Epithelial cell of esophagus (primary cell): ENCODE measurements at places on chromosomes 5 and 9.

DNA sequence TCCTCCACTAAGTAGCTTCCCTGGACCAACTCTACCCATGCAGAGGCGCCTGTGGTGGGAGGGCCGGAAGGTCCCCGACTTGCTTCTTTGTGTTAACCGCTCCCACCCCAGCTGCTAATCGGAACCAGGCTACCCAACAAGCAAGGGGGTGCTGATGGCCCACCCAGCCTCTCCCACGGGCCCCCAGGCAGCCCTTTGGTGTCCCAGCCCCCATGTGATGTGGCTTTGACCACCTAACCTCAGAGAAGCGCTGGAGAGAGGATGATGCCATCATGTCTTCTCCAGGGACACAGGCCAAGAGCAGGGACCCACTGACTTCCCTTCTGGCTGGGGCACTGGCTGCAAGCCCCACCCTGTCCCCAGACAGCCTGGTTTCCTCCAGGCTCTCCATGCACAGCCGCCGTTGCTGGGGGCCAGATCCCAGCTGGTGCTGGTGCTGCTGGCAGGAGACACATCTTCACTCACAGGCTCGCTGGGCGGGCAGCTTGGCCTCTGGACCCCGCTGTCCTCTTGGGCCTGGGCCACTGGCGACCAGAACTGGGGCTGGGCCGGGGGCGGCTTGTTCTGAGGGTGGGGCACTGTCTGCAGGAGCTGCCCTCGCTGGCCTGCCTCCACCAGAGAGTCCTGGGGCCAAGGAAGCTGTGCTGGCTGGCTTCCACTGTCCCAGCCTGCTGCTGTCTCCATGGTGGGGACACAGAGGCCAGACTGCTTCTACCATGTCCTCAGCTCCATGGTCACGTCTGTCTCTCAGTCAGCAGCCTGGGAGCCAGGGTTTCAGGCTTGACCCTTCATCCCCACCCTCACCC is 27.8 kb downstream of the LAMC3 start:
- no peak for DNase-seq

DNA sequence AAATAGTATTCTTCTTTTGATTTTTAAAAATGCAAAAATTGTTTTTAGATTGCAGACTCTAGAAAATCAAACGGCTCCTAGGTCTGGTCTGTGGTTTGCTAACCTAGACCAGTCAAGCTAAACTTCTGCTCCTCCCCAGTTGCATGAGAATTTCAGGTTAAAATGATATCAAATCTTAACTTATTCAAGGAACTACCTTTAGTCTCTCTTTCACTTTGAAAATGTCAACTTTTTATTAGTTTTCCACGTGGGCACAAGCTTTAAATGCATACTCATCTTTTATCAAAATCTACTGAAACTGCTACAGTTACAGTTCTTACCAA is 8.8 kb downstream of the CAMK4 start:
- DNase-seq, result no peak

- DNase-seq, result no peak
These were observed 372.8 kb downstream of the PLK2 start for GRCh38 chr5:58087123-58087522.

DNA sequence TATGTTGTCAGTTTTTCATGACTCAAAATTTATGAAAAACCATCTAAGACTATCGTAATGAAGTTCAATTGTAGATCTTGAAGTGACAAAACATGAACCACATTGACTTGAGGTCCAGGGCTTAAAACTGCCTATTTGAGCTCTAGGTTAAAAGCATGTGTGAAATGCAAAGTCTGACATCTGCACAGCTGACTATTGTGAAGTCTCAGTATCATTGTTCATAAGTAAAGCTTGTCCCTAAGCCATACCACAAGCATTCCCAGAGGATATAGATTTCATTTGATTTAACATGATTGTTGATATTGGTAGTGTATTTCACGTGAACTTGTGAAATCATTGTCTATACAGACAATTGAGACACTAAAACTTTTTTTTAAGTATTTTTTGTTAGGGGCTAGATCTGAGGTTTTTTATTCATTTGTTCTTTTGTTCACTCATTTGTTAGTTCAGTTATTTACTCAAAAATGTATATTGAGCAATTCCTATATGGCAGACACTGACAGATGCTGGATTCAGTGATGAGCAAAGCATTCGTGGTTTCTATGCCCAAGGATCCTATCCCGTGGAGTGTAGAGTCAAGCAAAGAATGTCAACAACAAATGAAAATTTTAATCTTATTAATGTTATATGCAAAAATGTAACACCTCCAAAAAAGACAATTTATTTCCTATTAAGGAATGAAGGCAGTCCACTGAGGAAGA is 485.2 kb downstream of the RAB3C start:
- no peak for DNase-seq

DNA sequence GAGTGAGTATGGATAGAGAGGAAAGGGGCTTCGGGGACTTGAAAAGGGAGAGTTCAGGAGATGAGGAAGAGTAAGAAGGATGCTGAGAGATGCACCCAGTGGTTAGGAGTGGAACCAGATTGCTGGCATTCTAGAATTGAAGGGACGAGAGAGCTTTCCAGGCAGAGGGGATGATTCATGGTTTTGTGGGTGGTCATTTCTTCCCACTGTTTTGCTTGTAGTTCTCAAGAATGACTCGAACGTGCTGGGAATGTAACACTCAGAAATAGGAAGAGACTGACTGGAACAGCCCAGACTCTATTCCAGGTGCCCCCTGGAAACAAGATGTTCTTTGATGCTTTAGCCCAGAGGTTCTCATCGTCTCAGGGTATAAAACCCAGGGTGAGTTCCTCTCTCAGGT is 294.2 kb downstream of the ICE1 start:
- no peak for DNase-seq

DNA sequence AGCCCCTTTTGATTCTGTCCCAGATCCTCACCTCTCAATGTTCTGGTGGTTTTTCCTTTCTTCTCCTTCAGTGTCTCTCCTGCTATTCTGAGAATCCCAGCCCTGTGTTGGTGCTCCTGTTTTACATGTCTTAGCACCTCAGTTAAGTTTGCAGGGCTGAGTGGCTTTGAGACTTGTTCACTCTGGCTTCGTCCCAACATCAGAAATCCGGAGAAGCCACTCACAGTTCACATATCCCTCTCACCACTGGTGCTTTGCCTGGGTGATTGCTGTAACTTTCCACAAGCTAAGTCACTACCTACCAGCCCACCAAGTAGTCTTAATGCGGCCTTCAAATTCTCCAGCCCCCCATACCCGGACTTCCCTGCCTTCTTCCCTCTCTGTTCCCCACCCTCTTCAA is 40.2 kb downstream of the CYFIP2 start:
- DNase-seq, result no peak

DNA sequence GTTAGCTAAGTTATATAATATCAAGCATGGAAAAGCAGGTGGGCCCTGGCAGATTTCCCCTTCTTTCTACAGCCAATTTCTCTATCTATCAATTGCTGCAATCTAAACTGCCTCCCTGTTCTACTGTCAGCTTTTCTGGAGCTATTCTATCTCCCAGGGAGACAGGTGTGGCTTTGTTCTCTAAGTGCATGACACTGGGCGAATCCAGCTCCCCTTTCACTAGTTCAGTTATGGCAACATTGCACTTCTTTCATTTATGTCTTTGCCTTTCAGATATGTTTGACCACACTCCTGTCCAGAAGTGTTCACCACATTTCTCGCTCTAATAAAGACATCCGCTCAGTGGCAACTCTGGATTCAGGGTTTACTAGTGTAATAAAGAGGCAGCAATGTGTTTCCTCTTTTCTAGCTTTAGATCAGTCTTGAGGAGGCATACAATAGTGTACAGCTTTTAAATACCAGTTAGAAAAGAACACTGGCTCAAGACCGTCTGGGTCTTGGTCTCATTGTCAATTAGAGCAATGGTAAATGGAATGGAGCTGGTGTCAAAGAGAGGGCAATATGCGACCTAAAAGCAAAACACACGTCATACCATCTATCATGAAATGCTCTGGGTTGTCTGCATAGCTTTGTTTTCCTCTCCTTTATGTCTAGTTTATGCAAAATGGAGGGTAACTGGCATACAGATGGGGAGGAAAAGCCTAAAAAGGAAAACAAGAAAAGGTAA is 197.0 kb downstream of the SLF1 start:
- no peak for DNase-seq

GRCh38 chr9:92954049-92954861 is 6.9 kb downstream of the FGD3 start:
- peak; percentile 85 for DNase-seq

- no peak for DNase-seq
These were observed 6.2 kb upstream of the F2R start for GRCh38 chr5:76709762-76710161.

DNA sequence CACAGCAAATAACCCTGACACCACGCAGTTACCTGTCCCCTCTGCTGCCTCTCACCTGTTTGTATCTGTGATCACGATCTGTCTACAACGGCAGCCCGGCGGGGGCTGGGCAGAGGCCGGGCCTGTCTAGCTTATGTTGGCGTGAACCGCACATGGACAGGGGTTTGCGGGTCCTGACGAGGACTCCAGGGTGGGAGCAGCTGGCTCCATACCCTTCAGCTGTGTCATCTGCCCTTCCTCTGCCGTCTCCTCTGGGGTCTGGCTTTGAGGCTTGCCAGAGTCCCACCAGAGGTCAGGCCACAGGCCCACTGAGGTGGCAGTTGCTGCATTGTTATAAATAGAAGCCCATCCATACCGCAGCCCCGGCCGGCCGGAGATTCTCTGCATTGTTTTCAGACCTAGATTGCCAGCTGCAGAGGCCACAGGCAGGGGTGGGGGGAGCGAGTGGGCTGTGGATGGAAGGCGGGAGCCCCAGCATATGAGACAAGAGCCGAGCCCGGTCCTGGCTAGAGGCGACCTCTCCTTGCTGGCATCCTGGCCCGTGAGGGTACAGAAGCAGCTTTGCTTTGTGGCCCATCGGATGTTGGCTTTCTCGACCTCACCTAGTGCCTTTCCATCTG is 37.8 kb downstream of the FAM78A start:
- no peak for DNase-seq

DNA sequence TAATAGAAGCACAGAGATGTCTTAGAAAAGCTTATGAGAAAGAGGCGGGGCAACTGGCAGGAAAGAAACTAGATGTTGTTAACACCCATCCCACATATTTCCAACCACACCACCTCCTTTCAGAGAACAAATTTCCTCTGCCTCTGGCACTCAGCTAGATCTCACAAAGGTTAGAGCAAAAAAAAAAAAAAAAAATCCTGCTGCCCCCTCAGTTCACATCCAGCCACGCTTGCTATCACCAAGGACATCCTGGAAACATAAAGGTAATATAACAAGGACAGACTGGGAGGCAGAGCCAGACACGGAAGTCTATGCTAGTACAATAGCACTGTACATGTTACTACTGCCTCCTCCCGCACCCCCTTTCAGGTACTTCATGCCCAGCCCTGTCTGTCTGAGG is 238.0 kb upstream of the PTGER4 start:
- peak; percentile 8 for DNase-seq

DNA sequence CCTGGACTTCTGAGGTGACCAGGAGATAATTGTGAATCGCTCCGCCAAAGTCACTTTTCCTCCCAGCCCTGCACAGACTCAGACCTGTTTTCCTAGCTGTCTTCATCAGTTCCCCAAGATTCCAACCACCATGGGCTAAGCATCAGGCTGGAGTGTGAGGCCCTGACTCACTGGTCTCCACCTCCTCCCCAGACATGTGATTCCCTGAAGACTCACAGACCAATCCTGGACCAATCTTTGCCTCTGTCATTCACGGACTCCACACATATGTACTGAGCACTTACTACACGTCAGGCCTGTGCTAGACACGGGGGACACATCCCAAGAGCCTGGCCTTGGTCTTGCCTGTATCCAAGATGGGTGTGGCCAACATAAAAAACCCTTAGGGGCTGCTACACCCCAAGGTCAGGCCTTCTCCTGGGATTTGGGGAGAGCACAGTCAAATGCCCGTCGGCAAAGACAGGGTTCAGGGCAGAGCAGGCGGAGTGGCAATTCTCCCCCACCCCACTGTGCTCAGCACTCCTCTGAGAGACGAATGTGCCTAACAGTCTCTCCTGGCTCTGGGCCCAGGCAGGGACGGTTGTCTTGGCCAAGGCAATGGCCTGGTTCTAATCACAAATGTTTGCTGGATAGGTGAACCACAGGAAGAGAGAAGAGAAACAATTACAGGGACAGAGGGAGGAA is 11.9 kb downstream of the EEIG1 start:
- peak; percentile 95 for DNase-seq

GRCh38 chr5:97164846-97165245 is 18.2 kb downstream of the RIOK2 start:
- peak; percentile 64 for DNase-seq

GRCh38 chr5:160166069-160166972 is 47.1 kb upstream of the PWWP2A start:
- no peak for DNase-seq

- no peak for DNase-seq
These were observed 67.8 kb upstream of the IFNE start for GRCh38 chr9:21549890-21550289.

DNA sequence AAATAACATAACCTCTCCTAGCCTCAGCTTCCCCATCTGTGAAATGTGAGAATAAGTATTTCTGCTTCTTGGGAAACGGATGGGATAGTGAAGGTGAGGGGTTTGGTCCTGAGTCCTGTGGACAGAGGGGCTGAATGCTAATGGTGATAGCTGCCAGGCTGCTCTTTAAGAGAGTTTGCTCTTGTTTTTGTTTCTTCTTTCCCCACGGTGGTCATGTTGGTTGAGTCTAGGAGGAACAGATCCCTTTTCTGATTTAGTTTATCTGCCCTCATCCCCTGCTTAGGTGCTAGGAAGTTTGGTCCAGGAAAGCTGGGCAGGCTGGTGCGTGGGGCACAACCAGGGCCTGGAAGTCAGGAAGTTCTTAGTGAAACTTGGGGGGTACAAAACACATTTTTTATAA is 7.7 kb upstream of the PITX1 start:
- no peak for DNase-seq

DNA sequence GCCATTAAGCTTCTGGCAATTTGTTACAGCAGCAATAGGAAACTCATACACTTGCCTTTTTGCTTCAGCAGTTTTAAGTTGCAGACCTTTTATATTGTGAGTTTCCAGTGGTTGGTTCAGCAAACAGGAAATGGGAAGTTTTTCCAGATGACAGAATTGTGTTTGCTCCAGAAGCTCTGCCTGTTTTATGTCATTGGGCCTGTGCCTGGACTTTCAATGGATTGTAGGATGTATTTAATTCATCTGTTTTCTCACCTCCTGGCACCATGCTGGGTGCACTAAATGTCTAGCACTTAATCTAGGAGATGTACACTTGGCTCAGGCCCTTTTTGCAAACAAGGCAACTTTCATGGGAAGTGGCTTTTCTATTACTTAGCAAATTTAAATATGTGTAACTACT is 100.4 kb upstream of the CLINT1 start:
- DNase-seq, result no peak

- DNase-seq, result no peak
These were observed 3.0 kb downstream of the F2R start for GRCh38 chr5:76718880-76719279.

- peak; percentile 90 for DNase-seq
These were observed 95.9 kb downstream of the UGCG start for GRCh38 chr9:111992523-111992922.

- no peak for DNase-seq
These were observed 1793.1 kb downstream of the EFNA5 start for GRCh38 chr5:105877592-105877991.

DNA sequence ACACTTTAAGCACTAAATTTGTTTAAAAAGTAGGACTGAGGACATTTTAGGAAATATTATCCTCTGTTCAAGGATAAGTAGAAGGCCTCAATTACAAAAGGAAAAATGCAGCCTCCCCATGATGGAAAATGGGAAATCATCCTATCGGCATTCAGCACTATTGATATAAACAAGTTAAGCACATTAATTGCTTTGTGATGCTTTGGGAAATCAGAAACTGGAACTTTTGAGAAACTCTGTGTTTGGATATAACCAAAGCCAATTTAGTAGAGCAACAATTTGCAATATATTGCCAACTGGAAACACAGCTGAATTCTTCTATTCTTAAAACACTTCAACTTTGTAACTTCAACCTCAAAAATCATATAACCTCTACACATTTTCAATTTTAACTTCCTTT is 65.2 kb upstream of the PTGER4 start:
- DNase-seq, result no peak
